KG1 (cell line): ENCODE measurements at places on chromosomes 6 and 20.
A peak's percentile ranks its signal among the peaks of the same experiment; 100 is the strongest.

- DNase-seq, result no peak
These were observed 8.0 kb upstream of the MYBL2 start for GRCh38 chr20:43658723-43659419.

DNA sequence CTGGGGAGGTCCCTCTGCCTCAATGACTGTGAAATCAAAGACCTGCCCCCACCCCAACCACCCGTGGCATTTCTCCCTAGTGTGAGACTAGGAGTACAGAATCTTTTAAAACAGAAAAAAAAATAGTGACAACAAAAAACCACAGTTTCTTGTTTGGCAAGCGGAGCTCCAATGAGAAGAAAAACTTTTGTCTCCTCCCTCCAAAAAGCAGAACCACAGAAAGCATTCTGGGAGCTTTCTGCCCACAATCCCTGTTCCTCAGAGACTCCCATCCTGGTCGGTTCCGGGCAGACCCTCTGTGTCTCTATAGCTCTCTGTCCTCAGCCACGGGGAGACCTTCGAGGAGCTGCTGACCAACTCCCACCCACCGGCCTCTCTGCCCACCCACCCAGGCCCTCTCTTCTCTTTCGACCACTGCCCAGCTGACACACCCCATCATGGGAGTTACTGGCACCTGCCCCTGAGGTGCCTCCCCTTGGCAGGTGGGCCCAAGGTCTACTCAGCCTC, 4.9 kb downstream of the PREX1 start:
- no peak for DNase-seq

DNA sequence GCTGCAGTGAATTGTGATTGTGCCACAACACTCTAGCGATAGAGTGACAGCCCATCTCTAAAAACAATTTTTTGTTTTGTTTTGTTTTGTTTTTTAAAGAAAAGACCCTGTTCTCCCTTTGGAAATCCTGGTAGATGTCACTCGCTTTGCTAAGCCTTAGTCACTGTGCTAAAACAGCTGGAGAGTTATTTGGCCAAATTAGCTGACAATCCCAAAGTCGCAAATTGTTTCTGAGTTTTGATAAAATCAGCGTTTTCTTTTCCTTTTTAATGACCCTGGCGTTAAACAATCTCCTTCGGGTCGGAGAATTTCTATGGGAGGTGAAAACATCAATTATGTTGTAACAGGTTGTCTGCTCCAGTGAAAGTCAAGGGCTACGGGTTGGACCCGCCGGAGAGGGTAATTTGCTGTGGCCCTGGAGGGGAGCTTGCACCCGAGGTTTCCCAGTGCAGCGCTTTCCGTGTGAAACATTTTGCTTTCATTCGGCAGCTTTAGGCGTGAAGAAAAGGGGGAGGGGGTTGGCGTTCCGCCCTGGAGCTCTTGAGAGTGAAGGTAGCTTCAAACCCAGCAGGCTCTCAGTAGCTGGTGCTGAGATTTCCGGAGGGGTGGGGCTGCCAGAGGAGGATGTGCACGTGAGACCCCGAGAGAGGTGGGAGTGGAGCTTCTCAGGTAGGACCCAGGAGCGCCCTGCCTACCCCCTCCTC, 296.6 kb downstream of the PHACTR1 start:
- DNase-seq, result no peak

DNA sequence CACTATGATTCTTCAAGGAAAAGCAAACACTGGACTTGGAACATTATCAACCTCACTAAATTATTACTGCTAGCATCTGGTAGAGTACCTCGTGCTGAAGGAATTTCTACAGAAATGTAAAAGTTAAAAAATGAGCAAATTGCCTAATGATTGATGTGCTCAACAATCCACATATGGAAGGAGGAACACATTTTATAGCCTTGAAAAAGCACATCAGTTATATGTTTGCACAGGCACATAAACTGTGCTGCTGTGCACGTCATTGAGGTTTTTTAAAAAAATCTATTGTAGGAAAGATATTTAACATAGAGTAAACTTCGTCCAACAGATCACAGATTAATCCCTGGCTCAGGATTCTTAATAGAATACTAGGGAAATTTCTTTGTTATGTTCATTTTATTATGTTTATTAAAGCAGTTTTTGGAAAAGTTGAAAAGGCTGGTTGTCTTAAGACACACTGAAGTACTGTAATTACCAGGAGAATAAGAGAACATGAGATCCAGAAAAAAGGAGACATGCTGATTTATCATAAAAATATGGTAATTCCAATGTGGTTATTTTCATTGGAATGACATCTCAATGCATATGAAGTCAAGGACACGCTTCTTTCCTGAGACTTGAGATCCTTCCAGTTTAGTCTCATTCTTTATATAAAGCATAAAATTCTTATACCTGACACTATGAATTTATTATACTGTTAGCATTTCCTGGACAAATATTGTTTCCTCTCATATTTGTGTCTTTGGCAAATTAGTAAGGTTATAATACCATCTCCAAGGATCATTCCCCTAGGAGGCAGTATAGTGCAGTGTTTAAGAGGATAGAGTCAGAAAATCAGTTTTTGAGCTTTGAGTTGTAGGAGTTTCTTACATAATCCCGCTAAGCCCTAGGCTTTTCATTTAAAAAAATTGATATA, 511.1 kb downstream of the TENT5A start:
- peak; percentile 3 for DNase-seq

- DNase-seq, result no peak
These were observed 4.0 kb upstream of the BMP7 start for GRCh38 chr20:57270204-57270984.

DNA sequence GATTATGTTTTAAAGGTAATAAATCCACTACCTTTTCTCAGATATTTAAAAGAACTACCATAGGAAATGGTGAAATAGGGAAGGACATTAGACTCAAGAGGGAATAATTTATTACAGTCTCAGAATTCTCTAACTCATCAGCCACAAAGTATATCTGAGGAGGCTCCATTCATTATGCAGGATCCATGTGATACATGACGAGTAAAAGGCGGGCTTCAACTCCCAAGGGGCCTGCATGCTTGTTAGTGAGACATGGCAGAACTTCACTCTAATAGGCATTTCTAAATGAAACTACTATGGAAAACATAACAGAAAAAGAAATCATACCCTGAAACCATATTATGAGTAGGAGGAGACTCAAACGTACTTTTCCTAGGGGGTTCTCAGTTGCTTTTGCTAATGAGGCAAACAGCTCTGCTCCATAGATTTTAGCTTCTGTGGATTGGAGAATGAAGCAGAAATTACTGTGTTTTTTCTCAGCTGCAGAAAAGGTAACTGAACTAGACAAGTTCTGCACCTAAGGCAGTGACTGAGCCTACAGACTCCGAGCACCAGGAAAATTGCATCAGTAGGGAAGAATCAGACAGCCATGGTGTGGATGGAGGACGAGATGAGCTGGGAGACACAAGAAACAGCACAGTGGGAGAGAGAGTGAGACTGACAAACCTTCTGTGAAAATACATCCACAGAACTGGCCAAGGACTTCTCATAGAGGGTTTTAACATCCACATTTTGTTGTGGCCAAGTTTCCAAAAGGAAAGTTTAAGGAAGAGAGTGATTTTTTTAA, 254.6 kb upstream of the PRDM1 start:
- no peak for DNase-seq

GRCh38 chr20:21326700-21327099, 23.6 kb downstream of the XRN2 start:
- no peak for DNase-seq

- DNase-seq, result no peak
These were observed 37.5 kb downstream of the FAM217A start for GRCh38 chr6:4041480-4041879.

GRCh38 chr6:143117108-143117507, 56.4 kb downstream of the AIG1 start:
- DNase-seq, result no peak

GRCh38 chr6:49806145-49806544, 19.1 kb upstream of the PGK2 start:
- no peak for DNase-seq

- no peak for DNase-seq
These were observed 575.3 kb downstream of the FRK start for GRCh38 chr6:115485400-115485799.

DNA sequence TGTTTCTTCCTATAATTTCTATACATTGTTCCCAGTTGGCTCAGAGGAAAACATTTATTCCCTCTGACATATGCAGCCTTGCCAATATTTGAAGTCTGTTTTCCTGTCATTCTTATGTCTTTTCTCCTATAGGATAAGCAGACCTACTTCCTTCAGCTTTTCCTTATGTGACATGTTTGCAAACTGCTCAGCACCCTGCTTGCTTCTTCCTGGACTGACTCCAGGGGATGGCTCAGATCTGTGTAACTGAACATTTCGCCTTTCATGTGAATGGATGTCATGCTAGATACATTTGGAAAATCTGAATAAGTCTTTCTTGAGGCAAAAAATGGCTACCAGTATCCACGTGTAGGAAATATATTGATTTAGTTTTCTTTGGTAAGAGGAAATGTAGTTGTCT, 113.2 kb downstream of the CARMIL1 start:
- DNase-seq, result no peak

- no peak for DNase-seq
These were observed 112.3 kb downstream of the MAN1A1 start for GRCh38 chr6:119237177-119237715.

DNA sequence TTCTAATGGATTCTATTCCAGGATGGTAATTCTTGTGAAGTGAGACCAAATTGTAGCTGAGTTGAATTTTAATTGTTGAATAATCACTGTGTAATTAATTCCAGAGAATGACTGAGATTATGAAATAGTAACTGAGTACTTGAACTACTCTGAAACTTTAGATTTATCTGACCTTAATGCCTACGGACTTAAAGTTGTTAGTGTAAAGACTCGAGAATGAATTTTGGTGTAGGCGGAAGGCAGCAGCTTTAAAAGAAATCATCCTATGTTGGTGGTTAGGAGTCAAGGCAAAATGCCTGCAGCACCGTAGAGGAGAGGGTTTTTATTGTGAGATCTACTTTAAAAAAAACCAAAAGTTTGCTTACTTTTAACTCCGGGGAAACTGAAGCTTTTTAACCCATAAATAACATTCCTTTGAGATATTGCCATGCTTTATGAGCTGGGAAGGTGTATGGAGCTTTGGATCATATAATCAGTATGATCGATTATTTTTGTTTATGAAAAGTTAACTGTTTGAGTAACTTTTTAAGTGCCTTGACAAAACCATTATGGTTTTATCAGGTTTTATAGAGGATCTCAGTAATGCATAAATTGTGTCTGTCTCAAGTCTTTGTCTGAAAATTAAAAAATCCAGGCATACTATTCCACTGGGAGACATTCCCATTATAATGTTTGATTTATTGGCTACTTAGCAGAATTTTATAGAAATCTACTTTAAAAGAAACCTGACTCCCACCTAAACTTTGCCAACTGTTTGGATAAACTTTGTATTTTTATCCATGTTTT, 46.1 kb downstream of the MYO6 start:
- no peak for DNase-seq

GRCh38 chr20:41524980-41525613, 93.1 kb downstream of the CHD6 start:
- DNase-seq, result no peak

DNA sequence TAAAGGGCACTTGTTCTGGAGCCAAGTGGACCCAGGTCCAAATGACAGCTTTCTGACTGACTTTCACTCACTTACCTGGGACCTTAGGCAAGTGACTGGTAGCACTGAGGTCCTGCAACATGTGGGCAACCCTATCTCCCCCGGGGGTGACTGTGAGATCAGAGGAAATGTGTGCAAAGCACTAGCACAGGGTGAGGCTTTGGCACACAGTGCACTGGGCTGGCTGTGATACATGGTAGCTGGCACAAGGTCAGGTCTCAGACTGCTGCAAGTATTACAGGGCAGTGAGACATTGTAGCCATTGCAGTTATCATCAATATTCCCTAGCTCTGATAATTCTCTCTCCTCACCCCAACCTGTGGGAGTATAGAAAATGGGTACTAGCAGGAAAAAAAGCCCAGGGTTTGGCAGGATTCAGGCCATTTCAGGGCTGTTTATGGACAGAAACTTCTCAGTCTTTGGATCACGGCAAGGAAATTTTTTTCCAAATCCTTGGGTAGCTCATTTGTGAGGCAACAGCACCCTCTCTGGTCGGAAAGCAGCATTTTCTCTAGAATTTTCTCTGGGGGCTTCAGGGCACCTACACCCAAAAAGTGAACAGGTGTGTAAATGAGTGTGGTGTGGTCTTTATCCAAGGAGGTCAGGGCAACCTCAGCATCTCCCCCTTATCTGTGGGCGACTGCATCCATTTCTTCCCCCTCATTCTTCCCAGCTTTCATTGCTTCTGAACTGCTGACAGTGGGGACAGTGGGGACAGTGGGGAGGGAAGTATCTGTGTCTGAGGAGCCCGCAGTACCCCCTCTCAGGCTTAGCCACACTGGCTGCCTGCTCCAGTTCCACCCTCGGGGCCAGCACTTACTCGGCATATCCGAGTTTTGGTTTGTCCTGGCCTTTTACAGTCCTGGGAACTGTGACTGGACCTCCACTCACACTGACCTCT, 148.7 kb upstream of the PHACTR3 start:
- no peak for DNase-seq

DNA sequence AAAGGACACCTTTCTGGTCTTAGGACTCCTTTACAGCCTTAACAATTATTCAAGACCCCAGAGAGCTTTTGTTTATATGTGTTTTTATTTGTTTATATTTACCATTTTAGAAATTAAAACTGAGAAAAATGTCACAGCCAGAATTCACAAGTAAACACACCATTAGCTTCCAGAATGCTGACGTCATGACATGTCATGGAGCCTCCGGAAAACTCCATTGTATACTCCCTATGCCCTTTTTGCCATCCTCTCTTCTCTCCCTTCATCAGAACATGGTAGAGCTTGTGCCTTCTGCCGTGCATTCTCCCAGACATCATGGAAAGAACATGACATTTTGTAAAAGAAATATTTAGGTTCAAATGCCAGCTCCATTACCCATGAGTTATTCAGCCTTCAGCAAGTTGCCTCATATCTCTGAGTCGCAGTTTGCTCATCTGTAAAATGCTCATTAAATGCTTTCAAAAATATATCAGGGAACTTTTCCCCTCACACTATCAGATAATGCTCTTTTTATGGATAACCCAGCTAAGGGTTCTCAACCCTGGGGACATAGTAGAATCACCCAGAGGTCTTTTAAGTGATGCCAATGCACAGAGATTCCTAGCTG, 27.8 kb downstream of the TNFAIP3 start:
- DNase-seq, result no peak

DNA sequence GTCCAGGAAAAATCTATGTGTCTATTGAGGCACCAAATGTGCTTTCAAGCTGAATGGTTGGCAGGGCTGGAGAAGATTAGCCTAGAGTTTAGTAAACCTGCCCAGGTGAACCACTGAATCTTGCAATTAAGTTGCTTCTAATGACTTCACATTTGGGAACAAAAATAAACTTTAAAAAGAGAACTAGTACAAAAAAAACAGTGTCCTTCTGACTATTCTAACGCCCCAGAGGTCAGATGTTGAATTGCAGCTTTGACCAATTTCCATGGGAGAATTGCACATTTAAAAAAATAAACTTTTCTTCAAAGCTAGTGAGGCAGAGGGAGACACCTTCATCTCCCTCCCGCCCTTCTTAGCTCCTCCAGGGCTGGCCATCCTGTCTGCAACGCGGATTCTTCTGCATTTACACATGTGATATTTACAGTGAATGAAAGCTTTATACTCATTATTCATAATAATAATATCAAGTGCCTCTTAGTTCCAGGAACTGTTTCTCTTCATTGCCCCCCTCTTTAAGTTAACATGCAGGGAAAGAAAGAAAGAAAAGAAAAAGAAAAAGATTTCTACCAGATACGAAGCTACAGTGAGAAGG, 270.2 kb downstream of the SMOC2 start:
- no peak for DNase-seq

- DNase-seq, result no peak
These were observed 37.0 kb downstream of the PLCG1 start for GRCh38 chr20:41174373-41174772.
